ENCODE measurements at places on chromosomes 11 and 22.

DNA sequence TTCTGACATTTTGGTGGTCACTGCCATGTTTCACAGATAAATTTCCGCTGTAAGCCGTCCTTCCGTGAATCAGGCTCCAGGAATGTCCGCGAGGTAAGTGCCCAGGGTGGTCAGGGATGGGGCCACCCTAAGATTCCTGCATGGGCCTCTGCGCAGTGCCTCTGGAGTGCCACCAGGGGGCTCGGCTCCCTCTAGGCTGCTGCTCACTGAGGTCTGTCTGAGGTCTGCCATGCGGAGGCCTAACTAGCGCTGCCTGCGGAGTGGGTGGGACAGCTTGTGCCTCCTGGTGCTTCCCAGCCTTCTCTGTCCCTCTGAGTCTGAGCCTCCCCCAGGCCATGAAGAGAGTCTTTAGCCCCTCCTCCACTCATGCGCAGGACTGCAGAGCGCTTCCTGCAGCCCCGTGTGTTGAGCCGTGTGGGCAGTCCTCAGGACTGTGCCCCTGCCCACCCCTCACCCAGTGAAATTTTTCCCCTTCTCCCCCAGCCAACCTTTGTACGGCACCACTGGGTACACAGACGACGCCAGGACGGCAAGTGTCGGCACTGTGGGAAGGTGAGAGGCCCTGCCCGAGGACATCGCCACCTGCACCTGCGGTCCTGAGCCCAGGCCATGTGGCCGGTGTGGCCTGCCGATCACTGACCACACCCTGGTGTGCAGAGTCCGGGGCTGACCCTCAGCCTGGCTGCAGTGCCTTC, 11.9 kb upstream of the MDK start:
- DNase-seq: no peak

DNA sequence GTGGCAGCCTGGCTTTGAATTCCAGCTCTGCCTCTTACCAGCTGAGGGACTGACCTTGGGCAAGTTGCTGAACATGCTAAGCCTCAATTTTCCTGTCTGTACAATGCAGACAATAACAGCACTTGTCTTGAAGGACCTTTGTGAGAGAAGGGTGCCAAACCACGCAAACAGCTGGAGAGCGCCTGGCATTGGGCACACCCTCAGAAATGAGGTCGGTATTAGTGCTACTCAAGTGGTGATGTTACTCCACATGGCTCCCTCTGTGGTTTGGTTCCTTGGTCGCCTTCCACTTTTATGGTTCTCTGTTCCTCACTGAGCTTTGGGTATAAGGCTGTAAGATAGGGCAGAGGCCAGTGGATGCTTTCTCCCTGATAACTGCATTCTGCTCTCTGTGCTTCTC, 8.2 kb downstream of the UBASH3B start:
- no peak for DNase-seq

DNA sequence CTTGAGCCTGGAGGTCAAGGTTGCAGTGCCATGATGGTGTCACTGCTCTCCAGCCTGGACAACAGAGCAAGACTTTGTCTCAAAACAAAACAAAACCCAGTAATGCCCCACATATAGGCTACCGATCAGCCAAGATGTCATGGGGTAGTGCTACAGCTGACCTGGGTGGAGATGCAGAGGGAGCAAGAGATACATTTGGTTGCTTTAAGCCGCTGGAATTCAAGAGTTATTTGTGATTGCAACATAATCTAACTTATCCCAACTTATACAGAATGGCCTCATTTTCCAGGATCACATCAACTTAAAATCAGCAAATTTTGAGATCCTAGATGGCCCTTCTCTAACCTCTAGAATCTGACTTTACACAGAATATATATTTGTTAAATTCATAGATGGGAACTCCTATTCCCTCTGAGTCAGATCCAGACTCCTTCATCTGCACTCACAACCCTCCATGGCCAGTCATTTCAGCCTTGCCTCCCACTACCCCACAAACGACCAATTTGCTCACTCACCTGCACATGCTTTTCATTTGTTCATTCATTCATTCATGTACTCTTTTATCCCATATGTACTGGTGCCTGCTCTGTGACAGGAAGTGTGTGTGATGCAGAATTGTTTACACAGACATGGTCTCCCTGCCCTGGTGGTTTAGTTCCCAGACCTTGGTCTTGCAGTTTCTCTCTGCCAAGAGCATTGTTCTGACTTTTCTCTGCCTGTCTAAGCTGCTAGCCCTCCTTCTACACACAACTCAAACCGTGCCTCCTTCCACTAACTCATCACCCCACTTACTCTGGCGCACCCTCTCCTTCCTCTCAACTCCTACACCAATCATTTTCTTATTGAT, 24.1 kb upstream of the APLNR start:
- DNase-seq: no peak

DNA sequence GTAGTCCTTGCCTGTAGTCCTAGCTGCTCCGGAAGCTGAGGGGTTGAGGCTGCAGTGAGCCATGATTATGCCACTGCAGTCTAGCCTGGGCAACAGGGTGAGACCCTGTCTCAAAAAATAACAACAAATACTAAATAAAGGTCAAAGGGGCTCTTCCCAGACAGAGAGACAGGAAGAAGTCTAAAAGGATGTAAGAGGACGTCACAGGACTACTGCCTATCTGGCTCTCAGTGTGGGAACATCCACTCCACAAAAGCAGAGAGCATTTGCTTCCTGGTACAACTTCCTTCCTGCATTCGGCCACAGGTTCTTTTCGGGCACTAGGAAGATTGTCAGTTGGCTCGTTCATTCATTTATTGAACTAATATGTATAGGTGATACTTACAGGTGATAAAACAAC, 110.6 kb downstream of the SGSM3 start:
- no peak for DNase-seq

GRCh38 chr11:96211436-96211835, 131.6 kb downstream of the MAML2 start:
- DNase-seq: no peak

DNA sequence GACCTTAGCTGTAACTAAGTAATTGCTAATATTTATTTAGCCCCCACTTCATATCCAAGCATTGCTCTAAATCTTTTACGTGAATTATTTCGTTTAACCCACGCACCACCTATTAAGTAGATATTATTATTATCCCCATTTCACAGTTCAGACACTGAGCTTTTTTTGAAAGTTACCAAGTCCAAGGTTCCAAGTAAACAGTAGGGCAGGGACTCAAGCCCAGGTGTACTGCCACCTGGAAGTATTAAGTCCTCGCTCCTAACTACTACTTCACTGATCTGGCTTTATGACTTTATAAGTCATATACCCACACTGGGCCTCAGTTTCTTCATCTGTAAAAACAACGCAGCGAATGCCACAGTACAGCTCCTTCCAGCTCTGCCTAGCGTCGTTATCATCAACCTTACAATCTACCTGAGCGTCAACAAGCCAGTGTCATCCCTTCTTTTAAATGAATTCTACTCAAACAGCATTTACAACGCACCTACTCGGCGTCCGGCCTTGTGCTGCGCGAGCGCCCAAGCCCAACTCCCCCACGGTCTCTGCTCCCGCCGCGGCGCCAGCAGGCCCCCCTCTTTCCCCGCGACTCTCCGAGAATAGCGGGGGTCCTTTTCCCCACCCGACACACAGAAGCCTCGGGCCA, 624 bp downstream of the TMEM41B start:
- DNase-seq: no peak

GRCh38 chr11:132943706-132944568, 588.4 kb downstream of the OPCML start:
- DNase-seq: no peak

DNA sequence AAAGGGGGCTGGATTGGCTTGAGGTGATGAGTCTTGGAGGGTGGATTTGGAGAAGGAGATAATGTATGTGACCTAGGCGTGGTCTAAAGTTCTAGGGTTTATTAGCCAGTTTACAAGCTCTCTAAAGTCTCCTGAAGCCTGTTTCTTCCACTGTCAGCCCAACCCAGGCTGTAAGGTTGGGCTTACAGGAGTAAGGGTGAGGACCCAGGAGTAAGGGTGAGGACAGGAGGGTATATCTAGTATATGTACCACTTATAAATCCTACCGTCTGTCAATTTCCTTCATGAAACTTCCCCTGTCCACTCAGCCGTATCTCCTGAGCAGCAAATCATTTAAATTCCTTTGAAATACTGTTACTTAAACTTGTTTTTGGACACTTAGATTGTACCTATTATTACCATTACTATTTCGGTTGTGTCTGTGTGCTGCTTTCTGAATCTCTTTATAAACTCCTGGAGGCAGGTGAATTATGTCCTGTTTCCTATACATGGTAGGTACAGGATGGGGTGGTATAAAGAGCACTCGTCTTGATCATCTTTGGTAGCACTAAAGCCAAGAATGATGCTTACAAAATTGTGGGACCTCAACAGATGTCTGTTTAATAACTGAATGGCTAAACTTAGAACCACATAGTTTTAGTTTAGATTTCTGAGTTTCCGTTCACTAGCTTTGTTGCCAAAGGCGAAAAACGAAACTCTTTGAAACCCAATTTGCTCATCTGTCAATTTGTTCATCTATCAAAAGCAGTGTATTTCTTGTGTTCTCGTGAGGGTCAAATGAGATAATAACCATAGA, 192.0 kb downstream of the GRIK4 start:
- DNase-seq: no peak

GRCh38 chr22:37354261-37354660, 72.0 kb downstream of the CYTH4 start:
- DNase-seq: no peak

- no peak for DNase-seq
These were observed 62.9 kb upstream of the B3GAT1 start for GRCh38 chr11:134474942-134475341.

All from BJ (cell line).